ENCODE measurements at places on chromosomes 4 and X.

GRCh38 chr4:10079256-10079655 lies 37.3 kb downstream of the WDR1 start:
- DNase-seq, result no peak

- DNase-seq, result no peak
Measured at GRCh38 chr4:117327491-117327890, 242.1 kb upstream of the TRAM1L1 start.

- DNase-seq, result no peak
Measured at GRCh38 chr4:106614441-106614840, 245.9 kb upstream of the GIMD1 start.

- no peak for DNase-seq
Measured at GRCh38 chr4:163042306-163042705, 124.4 kb downstream of the NAF1 start.

- DNase-seq, result no peak
Measured at GRCh38 chr4:140223056-140223810, 69.2 kb upstream of the MAML3 start.

- DNase-seq, result no peak
Measured at GRCh38 chr4:2177443-2178093, 64.4 kb downstream of the HAUS3 start.

DNA sequence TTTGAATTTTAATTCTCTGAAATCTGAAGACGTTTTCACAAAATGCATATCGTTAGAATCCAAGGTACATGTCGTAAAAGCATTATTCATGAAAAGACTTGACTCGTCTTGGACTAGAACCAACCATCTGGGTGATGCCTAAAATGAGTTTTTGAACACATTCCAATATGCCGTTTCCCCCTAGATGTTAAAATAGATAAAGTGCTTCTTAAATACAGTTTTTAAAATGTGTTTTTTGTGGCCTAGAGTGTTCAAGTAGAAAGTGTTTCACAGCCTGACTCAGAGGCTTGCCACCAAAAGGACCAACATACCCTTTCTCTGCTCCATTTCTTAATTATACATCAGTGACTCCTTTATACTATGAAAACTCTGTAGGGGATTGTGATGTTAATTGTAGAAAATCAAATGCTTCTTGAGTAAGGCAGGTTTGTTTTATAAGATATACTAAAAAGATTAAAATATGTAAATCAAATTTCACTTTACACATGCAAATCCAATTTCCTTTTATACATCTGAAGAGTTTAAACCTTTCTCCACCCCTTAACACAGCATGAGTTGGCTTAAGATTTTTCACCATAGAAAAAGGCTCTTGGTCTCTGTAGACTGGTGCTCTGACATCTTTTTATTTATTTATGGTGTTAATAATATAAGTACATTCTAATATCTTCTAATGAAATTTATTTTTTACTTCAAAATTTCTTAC lies 48.4 kb downstream of the PRKG2 start:
- DNase-seq, result no peak

- DNase-seq, result no peak
Measured at GRCh38 chr4:94746746-94747145, 11.0 kb upstream of the BMPR1B start.

DNA sequence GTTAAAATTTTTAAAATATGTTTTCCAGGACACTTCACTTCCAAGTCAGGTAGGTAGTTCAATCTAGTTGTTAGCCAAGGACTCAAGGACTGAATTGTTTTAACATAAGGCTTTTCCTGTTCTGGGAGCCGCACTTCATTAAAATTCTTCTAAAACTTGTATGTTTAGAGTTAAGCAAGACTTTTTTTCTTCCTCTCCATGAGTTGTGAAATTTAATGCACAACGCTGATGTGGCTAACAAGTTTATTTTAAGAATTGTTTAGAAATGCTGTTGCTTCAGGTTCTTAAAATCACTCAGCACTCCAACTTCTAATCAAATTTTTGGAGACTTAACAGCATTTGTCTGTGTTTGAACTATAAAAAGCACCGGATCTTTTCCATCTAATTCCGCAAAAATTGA lies 49.7 kb downstream of the XIAP start:
- no peak for DNase-seq

DNA sequence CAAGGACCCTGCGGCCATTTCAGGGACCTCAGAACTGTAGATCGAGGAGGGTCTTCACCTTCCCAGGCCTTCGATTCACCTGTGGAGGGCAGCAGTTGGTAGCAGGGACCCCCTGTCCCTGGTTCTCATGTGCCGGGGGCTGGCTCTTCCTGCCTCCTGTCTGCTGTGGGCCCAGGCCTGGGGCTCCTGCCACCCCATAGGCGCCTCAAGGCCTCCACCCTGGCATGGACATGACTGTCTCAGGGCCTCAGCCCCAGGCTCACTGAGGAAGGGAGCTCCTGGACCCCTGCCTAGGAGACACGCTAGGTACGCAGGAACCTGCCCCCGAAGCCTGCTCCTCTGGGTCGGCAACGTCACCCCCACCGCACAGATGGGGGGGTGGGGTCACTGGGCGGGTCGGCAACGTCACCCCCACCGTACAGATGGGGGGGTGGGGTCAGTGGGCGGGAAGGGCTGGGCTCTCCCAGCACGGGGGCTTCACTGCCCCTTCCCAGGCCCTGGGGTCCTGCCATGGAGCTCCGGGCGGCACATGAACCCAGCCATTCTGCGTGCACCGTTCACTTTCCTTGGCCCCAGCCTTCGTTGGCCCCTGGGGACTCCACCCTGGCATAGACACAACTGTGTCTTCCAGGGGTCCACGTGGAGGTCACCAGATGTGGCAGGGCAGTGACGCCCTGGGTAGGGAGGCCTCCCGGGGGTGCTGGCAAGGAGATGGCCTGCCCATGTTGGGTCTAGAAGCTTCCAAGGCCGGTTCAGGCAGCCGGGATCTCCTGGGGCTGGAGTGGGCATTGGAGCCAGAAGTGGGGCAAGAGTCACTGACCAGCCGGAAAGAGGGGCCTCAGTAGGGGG lies 3.5 kb upstream of the HGFAC start:
- DNase-seq, result no peak

All from SHP77 (cell line).